ENCODE measurements at places on chromosomes 6 and 20. TPM values are rescaled to one million over a fixed set of nuclear protein-coding genes. Genes with fewer than 3 reads are reported as not detected.

The TNF gene
- total RNA-seq: 28.0 TPM

The PLCB1 gene
- 10.7 TPM for total RNA-seq

The DEFB124 gene
- total RNA-seq: not detected

The DSN1 gene
- total RNA-seq: 13.6 TPM

The MDFI gene
- total RNA-seq: not detected

The LTB gene
- 910 TPM for total RNA-seq

The POM121L2 gene
- not detected for total RNA-seq

The MEP1A gene
- total RNA-seq: not detected

The DUSP15 gene
- not detected for total RNA-seq

The ETV7 gene
- 0.58 TPM for total RNA-seq

The HTR1B gene
- total RNA-seq: not detected

The SPATA25 gene
- 1.4 TPM for total RNA-seq

The CTAGE9 gene
- total RNA-seq: not detected

The TREML1 gene
- total RNA-seq: not detected

The MRPL14 gene
- 22.3 TPM for total RNA-seq

The DCDC2 gene
- total RNA-seq: not detected

The LZTS3 gene
- 15.3 TPM for total RNA-seq

The MYLK2 gene
- not detected for total RNA-seq

Data from T-cell (primary cell).